AG08396 (cell line): ENCODE measurements at places on chromosomes 3 and 15.
A peak's percentile ranks its signal among the peaks of the same experiment; 100 is the strongest.

- DNase-seq: no peak
Measured at GRCh38 chr15:68419301-68420175, 12.4 kb downstream of the ITGA11 start.

DNA sequence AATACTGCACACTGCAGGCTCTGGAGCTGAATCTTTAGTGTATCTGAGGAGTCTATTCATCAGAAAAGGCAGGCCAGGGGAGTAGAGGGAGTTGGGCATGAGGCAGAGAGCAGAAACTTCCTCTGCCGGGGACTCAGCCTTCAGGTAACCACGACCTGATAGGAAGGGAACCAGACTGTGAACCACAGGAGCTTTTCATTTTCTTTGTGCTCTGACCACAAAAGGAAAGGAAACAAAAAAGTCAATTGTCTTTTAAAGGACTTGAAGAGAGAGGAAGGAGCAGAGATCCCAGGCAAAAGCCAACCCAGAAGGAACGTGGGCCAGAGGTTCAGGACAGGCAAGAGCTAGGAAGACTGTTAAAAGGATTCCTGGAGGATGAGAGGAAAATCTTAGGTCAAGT lies 573.3 kb downstream of the EPHB1 start:
- no peak for DNase-seq

- DNase-seq: no peak
Measured at GRCh38 chr3:60998858-60999257, 252.4 kb downstream of the FHIT start.

DNA sequence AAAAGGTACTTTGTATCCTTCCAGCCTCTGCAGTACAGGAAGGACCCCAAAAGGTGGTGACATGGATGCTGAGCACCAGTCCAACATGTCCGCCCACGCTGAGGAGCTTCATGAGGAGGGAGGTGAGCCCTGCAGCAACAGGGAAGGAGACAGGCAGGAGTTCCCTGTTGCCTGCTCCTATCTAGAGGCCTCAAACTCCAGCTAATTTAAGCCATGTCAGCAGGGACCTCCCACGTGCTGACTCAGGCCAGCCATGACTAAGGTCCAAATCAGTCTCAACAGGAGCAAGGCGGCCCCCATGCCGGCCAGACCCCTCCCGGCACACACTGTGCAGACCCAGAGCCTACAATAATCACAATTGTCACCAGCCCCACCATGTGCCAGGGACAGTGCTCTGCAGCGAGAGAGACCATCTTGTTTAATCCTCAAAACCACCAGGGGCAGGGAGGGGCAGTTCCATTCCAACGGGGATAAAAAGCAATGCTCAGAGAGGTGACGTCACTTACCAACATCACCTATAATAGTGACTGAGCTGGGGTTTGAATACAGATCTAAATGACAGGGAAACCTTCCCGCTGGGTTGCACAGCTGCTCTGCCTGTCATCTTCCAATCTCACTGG lies 54.5 kb upstream of the GATA2 start:
- DNase-seq: peak; percentile 56

GRCh38 chr3:192843723-192844485 lies 73.8 kb downstream of the MB21D2 start:
- no peak for DNase-seq

DNA sequence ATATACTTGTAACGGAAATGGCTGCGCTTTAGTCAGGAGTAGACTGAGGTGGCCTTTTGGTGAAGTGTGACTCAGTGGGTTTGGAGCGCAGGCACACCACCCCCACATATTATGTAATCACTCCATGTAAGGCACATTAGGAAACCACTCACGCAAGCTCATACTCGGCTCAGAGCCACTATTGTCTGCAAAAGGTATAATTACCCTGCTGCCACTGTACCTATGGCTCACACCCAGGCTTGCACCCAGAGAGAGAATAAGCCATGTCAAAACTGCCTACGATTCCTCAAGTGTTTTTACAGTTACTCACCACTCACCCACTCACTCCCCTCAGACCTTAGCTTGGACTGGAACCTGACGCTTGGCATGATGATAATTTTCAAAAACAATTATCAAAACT lies 611.9 kb upstream of the CCDC54 start:
- DNase-seq: no peak

DNA sequence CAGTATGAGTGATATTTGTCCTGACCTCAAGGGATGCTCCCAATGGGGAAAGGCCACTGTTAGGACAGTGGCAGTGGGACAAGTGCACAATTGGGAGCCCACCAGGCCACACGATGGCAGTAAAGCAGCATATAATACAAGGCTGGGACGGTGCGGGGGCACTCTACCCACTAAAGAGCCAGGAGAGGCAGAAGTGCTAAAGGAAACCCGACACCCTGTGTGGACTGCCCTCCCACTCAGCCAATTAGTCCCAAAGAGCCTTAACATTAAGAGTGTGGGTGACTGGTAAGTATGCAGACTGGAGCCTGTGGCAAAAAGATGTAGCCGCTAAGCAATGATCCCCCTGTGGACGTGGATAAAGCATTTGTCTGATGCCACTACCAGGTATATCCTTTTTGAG lies 8.2 kb upstream of the ZNF589 start:
- DNase-seq: peak; percentile 64

- DNase-seq: peak; percentile 39
Measured at GRCh38 chr3:13452490-13453335, 27.4 kb upstream of the HDAC11 start.

- DNase-seq: peak; percentile 74
Measured at GRCh38 chr3:11757441-11757875, 89.2 kb downstream of the TAMM41 start.

DNA sequence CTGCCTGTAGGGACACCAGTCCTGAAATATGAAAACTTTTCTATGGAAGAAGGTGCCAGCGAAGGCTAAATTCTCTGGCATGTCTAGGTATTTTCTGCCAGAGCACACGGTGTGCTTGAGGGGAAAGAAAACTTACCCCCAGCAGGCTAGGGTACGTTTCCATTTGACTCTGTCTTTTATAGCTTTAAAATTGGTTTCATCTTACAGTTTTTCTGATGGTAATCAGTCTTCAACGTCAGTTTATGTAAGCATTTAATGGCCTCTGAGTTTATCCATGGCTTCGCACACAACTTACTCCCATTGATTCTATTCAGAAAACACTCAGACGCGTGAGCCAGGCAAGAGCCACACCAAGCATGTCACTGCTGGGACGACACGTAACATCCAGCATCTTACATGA lies 249.7 kb downstream of the ADAMTS17 start:
- DNase-seq: no peak

DNA sequence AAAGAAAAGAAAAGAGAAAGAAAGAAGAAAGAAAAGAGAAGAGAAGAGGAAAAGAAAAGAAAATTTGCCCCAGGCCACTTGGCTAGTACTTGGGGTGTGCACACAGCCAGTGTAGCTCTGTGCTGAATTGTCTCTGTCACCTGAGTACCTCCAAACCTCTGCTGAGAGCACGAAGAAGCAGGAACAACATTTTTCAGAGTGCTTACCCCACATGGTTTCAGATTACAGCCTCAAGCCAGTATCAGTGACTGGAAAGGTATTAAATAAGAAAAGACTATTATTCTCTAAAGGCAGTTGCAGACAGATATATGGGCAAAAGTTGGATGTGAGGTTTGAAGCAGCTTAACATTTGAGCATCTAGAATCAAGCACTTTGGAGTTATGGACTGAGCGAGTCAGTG lies 113.3 kb upstream of the PHLDB2 start:
- DNase-seq: no peak

DNA sequence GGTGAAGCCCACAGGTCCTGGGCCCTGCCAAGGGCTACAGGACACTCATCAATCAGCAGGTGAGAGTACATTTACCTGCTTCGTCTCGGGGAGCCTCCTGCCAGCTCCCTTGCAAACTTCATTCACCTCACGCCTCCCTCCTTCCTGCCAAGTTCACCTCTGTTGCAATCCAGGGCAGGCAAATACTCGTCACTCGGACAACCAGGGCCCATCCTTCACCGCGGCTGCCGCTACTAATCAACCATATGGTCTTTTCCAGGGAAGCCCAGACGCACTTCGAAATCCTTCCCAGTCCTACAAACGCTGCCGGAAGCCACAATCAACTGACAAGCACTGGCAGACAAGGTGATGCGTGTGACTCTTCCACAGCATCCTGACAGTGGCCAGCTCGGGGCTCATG lies 200.7 kb upstream of the NSMCE3 start:
- DNase-seq: no peak

DNA sequence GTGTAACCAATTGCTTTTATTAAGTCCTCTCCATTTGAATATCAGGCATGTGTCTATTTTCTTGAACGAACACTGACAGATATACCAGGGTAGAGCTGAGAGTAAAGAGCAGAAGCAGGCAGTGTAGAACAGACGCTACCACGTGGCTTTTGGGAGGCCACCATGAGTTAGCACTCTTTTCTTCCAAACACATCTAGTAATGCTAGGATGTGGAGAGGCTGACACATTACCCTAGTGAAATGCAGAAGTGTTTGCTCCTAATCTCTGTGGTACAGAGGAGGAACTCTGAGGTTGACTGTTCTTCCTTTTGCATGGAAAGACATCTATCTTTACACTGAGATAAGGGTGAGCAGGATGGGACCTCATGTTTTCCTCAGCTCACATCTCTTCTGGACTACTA lies 216.3 kb downstream of the SATB1 start:
- DNase-seq: no peak

DNA sequence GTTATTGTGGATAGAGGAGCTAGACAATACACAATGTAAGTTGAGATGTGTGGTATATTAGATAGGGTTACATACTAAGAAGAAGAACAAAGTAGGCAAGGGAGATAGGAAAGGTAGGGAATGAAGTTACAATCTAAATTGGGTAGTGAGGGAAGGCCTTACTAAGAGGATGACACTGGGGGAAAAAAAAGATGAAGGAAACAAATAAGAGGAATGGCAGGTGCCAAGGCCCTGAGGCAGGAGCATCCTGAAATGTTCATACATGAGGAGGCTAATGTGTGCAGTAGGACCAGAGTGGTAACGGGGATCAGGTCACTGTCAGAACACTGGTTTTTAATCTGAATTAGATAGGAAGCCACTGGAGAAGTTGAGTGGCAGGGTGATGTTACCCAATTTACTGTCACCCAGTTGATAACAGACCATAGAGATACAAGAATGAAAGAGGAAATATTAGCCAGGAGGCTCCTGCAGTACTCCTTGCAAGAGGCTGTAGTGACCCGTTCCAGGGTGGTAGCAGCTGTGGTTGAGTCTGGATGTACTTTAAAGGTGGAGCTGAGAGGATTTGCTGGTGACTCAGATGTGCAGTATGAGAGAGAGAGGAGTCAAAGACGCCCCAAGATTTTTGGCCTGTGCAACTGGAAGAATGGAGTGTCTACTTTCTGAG lies 14.4 kb downstream of the RTP1 start:
- peak; percentile 42 for DNase-seq

DNA sequence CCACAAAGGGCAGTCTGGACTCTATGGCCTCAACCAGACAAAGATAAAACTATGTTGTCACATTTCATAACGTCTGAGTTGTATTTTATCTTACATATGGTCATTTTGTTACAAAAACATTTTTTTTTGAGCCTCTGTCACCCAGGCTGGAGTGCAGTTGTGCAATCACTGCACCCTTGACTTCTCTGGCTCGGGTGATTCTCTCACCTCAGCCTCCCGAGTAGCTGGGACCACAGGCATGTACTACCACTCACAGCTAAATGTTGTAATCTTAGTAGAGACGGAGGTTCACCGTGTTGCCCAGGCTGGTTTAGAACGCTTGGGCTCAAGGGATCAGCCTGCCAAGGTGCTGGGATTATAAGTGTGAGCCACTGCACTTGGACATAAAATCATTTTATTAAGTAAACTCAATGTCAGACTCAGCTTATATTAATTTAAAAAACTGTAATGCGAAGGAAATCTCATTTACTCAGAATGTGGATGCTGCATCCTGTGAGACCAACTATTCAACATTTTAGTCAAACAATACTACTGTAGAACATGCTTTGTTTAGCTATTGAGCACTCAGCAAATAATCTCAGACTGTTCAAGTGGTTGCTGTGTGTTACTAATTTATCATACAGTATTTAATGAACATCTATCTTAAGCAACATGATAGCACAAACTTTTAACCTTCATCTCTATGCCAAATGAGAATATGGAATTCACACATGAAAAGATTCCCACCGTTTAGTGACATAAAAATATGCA lies 209.2 kb downstream of the TBL1XR1 start:
- no peak for DNase-seq

- DNase-seq: no peak
Measured at GRCh38 chr3:192183109-192183508, 544.2 kb downstream of the FGF12 start.

- peak; percentile 25 for DNase-seq
Measured at GRCh38 chr3:113136071-113136470, 75.3 kb upstream of the BOC start.

GRCh38 chr15:63442080-63442479 lies 60.4 kb upstream of the CA12 start:
- DNase-seq: no peak

DNA sequence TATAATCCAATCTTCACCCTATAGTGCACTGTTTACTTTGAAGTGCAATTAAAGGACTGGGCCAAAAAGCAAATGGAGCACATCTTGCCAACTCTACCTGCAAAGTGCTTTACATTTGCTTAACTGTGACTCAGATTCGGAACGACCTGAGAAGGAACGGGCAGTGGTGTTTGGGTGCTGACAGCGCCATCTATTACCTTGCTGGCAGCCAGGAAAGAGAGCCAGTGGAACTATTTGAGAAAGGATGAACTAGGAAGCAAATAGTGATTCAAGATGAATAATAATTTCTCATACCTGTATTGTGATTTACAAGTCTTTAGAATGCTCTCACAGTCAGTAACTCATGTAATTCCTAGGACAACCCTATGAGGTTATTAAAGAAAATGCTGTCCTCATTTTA lies 312.9 kb downstream of the PDCD6IP start:
- DNase-seq: no peak

- no peak for DNase-seq
Measured at GRCh38 chr15:67809441-67809840, 15.9 kb upstream of the SKOR1 start.

- DNase-seq: no peak
Measured at GRCh38 chr15:87874896-87875711, 381.4 kb downstream of the NTRK3 start.

- no peak for DNase-seq
Measured at GRCh38 chr3:114307222-114307830, 13.5 kb downstream of the TIGIT start.

DNA sequence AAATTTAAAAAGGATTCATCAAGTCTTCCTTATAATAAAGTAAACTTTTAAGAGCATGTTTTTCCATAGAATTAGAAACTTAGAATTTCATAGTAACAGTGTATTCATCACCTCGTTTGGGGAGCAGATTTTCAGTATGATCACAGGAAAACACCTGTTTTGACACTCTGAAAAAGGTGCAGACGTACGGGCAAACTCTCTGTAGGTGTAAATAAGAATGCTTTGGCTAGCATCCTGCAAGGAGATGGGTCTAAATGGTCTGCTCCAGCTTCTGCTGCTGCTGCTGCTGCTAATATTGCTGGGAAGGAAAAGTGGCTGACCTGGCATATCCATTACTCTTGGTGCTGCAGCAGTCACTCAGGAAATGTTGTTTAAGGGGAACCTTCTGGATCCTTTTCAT lies 66.0 kb downstream of the MBNL1 start:
- no peak for DNase-seq

DNA sequence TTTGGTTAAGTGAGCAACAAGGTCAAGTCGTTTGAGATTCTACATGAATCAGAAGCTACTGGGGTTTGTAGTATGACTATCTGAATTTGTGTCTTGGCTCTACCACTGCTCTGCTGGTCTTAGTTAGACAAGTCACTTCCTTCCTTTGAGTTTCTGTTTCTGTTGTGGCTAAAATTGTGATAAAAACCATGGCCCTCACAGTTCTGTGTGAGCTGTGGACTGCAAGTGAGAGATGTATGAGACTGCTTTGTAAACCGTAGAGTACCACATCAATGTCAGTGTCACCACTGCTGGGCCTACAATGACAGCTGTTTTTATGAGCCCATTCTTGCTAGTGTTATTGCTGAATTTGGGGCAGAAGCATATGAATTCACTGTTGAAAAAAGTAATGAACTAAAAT lies 32.7 kb downstream of the RARB start:
- DNase-seq: no peak
